Upper lobe of right lung (tissue), 1 donor: ENCODE measurements at places on chromosomes 2 and 18. TPM values are rescaled to one million over a fixed set of nuclear protein-coding genes. Genes with fewer than 3 reads are reported as not detected.

DNA sequence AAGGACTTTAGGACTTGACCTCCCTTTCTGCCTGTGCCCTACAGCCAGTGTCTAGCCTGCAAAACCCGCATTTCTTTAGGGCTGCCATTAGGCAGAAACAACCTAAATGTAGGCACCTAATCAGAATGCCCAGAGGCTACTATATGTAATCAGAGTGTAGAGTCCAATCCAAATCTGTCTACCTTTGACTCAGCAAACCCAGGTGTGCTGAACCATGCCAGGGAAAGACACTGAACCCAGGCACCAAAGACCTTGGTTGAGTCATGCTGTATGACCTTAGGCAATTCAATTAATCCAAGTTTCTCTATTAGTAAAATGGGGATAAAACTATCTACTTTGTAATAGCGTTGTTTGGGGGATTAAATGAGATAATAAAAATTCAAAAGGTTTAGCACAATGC, 20.7 kb downstream of the CAPN14 start:
- no peaks in the 10 kb centered on the region for H3K4me1 ChIP-seq
- no peak overlapping the region for H3K4me3 ChIP-seq
- DNase-seq: no peak
- H3K27ac ChIP-seq: no peak overlapping the region
- no peaks in the 10 kb centered on the region for H3K36me3 ChIP-seq

The FAM228A gene
- total RNA-seq: 0.64 TPM

- no peak overlapping the region for H3K4me3 ChIP-seq
- DNase-seq: no peak
- no peaks in the 10 kb centered on the region for H3K36me3 ChIP-seq
- H3K4me1 ChIP-seq: no peaks in the 10 kb centered on the region
- H3K27me3 ChIP-seq: no peaks in the 10 kb centered on the region
These were observed 90.2 kb downstream of the NCK2 start for GRCh38 chr2:105834931-105835330.

DNA sequence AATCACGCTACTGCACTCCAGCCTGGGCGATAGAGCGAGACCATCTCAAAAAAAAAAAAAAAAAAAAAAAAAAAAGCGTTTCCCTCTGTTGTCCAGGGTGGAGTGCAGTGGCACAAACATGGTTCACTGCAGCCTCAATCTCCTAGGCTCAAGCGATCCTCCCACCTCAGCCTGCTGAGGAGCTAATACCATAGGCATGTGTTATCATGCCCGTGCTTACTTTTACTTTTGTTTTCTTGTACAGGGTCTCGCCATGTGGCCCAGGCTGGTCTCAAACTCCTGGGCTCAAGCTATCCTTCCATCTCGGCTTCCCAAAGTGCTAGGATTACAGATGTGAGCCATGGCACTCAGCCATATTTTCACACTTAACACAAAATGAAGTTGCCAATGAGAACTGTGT, 37.5 kb downstream of the PSME4 start:
- no peak for DNase-seq
- no peaks in the 10 kb centered on the region for H3K4me1 ChIP-seq
- H3K27ac ChIP-seq: no peak overlapping the region
- H3K36me3 ChIP-seq: peaks cover 98% of the 10 kb centered on the region
- H3K4me3 ChIP-seq: no peak overlapping the region
- no peaks in the 10 kb centered on the region for H3K27me3 ChIP-seq

DNA sequence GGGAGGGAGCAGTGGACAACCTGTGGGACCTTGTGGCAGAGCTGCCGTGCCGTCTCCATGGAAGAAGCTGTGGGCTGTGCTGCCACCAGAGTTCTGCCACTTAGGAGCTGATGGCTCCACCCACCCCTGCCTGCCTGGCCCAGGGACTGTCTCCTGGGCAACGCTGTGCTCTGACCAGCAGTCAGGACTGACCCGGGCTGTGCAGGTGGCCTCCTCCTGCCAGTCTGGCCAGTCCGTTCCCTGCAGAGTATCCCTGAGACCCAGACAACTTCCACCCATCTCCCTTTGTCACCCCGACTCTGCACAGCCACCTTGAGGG, 12.8 kb downstream of the ASIC4 start:
- H3K27ac ChIP-seq: no peak overlapping the region
- no peak overlapping the region for H3K4me3 ChIP-seq
- DNase-seq: no peak
- H3K4me1 ChIP-seq: peaks cover 10% of the 10 kb centered on the region
- peaks cover 82% of the 10 kb centered on the region for H3K27me3 ChIP-seq
- H3K36me3 ChIP-seq: no peaks in the 10 kb centered on the region
